ENCODE measurements at places on chromosomes 6 and 20.
A peak's percentile ranks its signal among the peaks of the same experiment; 100 is the strongest.

- no peak for DNase-seq
Measured at GRCh38 chr6:126947070-126947469, 171.4 kb upstream of the RSPO3 start.

GRCh38 chr6:161143663-161144430 is 130.0 kb downstream of the AGPAT4 start:
- no peak for DNase-seq

DNA sequence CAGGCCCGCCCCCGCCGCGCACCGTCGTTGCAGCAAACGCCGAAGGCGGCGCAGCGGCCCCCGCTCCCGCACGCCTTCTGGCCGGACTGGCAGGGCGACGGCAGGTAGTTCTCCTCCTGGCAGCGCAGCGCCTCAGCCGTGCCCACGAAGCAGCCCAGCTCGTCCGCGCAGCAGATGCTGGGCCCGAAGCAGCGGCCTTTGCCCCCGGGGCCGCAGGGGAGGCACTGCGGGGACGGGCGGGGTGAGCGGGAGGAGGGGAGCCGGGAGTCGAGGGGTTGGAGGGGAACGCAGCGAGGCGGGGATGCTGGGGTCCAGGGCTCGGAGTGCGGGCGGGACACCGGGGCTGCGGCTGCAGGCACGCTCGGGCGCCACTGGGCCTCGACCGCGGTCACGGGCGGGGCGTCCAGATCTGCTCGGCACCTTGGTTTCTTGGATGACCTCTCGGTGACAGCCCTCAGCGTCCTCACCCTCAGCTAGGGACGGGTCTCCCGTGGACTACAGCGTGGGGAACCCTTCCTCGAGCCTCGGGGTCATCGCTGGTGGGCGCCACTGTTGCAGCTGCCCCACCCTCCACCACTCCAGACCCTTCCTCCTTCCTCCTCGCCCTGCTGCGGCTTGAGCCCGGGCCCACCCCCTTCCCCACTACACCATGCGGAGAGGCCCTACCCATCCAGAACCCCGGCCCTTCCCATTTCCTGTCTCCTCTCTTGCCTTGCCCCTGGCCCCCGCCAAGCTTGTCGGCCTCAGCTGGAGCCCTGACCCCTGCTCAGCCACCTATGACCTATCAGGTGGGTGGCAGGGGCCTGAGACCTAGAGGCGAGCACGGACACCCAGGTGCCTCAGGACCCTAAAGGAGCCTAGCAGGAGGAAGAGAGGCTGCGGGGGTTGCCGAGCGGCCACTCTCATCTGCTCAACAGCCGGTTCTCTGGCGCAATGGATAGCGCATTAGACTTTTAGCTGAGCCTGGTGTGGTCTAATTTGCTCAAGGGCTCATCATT is 1.3 kb downstream of the AVP start:
- DNase-seq: no peak

- no peak for DNase-seq
Measured at GRCh38 chr6:78132671-78133410, 480.0 kb downstream of the MEI4 start.

DNA sequence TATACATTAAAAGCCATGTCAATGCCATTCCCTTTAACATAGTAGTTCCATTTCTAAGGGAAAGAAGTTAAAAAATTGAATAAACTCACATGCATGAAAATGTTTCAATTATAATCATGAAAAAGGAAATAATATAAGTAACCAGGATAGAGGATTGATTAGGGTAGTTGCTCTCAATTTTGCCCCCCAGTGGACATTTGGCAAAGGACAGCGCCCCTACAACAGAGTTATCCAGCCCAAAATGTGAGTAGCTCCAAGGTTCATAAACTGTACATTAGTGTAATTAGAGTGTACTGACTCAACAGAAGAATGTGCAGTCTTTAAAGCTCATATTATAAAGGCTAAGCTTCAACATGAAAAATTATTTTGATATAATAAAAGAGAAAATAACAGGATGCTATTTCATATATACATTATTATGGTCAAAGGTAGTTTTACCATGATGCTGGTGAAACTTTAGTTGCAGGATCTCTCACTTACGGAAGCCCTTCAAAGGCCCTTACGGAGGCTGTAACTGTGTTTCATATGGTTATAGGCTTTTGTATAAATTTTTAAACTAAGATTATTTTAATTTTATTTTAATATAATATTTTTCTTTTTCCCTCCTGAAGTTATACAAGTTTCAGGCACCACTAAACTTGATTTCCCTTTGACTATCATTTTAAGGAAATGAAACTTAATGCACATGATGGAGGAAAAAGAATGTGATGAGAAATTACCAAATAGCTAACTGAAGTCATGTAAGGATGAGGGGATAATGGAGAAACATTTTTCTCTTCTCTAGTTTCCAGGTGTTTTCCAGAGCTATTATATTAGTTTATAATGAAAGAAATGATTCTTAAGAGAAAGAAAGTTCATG is 403.6 kb downstream of the PLCB1 start:
- DNase-seq: no peak

DNA sequence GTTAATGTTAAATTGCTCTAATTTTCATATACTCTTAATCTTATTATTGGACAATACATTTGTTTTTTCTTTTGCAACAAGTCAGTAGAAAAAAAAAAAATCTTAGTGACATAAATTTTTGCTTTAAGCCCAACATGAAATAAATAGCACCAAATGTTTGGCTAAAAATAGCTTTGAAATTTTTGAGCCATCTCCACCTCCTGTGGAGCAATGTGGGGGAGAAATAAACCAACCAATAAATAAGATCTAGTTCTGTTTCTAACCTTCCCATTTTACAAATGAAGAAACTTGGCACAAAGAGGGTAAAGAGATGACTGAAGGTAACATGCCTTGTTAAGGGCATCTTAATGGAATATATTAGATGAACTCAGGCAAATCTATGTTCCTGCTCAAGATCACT is 91.4 kb downstream of the PRKN start:
- no peak for DNase-seq

- no peak for DNase-seq
Measured at GRCh38 chr20:14955399-14955798, 618.0 kb upstream of the FLRT3 start.

DNA sequence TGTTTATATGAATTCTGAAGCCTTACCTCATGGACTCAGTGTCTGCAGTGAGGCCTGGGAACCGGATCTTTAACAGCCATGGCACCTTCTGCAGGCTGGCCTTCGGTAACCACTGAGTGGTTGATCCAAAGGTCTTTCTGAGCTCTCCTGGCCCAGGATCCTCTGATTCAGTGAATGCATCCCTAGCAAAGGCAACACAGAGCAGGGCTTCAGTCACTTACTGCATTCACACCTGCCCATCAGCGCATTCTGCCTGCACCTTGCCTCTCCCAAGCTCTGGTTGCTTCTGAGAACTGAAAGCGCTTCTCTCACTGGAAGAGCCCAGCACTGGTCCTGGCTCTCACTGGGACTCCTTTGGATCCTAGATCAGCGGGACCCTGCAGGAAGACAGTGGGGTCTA is 8.4 kb upstream of the CST9 start:
- no peak for DNase-seq

- DNase-seq: no peak
Measured at GRCh38 chr20:63322146-63322932, 29.4 kb downstream of the COL20A1 start.

- DNase-seq: no peak
Measured at GRCh38 chr6:134035823-134036296, 16.6 kb downstream of the SLC2A12 start.

DNA sequence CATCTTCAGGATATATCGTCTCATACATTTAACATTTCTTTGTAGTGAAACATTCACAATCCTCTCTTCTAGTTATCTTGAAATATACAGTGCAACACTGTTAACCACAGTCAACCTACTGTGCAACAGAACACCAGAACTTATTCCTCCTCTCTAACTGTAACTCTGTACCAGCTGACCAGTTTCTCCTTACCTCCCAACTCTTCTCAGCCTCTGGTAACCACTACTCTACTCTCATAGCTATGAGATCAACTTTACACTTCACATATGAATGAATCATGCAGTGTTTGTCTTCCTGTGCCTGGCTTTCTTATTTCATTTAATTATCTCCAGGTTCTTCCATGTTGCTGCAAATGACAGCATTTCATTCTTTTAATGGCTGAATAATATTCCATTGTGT is 337.6 kb downstream of the BTBD9 start:
- DNase-seq: no peak

DNA sequence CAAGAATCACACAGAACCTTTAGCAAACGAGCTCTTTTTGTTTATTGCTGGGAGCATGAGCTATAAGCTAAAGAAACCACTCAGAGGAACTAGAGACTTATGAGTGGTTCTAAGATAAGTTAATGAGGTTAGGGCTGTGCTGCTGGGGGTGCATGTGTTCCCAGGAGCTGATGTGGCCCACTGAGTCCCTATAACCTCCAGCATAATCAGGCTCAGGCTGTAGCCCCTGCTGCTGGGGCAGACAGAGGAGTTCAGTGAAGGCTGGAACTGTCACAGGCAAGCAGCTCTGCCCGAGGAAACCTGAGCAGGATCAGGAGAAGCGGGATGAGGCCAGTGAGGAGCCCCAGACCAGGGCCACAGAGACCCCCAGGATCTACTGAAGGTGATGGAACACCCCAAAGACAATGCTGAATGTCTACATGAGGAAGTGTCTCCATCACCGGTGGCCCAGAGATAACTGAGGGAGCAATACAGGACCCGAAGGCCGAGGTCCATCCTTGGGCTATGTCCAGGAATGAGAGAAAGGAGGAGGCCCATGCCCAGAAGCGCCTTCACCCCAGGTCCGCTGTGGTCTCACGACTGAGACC is 17.3 kb downstream of the TUBB2B start:
- DNase-seq: no peak

GRCh38 chr6:11258260-11259237 is 26.1 kb upstream of the NEDD9 start:
- DNase-seq: peak; percentile 18

GRCh38 chr6:3414327-3415081 is 42.3 kb downstream of the SLC22A23 start:
- DNase-seq: no peak

DNA sequence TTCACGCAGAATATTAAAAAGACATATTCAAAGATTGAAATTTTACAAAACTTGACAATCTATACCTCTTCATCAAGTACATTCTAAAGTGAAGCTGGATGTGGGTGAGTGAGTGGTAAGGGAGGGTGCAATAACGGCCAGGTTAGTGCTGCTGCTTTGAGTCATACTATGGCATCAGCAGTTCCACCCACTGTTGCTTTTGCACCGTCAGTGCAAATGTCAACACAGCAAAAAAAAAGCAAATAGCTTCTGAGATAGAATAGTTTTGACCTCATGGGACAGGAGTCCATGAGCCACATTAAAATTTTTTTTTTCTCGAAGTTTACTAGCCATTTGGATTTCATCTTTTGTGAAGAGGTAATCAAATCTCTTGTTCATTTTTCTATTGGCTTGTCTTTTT is 31.8 kb downstream of the PSMF1 start:
- DNase-seq: no peak

DNA sequence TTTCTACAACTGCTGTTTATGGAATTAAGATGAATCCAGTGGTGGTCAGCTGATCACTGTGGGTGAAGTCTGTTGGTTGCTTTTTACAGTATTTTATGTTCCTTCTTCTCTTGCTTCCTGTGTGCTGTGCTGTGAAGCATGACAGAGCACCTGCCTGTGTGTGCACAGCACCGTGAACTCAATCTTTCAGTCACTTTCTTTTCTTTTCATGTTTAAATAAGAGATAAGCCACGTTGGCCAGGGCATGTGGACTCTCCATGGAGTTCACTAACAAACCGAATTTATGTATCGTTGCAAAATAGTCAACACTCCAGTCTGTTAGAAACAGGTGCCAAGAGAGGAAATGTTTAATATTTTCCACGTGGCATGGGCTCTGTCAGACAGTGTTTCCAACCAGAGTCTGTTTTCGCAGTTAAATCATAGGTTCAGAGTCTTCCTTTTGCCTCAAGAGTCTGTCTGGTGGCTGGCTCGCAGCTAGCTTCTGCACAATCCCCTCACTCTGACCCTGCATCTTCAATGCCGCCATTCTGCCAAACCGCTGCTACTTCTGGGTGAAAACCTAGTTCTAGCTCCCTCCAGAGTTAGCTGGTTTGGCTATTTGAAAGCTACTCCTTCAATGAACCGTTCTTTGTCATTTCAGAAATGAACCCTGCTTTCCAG is 73.2 kb downstream of the QRSL1 start:
- DNase-seq: no peak

DNA sequence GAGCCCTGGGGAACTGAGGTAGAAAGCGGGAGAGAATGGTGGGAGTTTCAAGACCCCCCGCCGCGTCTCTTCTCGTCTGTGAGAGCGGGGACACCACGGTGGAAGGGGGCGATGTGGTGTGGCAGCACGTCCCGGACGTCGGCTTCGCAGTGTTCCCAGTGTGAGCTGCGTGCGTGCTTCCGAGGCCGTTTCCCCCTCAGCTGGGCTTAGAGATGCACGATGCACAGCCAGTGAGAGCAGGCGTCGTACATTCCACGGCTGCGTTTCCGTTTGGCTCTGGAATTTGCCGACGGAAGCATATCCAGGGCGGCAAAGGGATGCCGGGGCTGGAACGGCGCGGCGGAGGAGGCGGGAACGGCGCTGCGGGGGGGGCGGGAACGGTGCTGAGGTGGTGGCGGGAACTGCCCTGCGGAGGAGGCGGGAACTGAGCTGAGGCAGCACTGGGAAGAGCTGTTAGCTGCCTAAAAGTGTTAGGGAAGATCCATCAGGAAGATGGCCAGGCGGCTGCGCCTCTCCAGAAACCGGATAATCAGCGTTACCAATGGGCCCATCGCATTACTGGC is 37.7 kb downstream of the KIF25 start:
- no peak for DNase-seq

DNA sequence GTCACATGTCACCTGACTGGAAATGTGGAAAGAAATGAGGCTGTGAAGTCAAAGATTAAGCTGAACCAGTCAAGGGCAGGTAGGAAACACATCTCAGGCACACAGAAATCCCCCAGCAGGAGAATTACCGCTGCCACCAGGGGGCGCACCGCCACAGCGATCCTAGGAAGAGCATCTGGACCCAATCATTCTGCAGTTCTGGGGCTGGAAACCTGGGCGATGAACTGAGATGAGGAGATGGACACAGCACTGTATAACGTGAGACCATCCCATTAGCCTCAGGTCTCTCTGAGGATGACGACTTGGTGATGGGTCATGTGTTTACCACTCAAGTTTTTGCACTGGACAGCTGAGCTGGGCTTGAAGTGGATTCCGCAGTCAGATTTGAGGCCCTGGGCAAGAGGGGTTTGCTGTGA is 6.5 kb upstream of the SLC24A3 start:
- peak; percentile 41 for DNase-seq

- no peak for DNase-seq
Measured at GRCh38 chr6:131112249-131112648, 23.0 kb upstream of the AKAP7 start.

Measured in activated CD4-positive, alpha-beta T cell treated with anti-CD3 and anti-CD28 coated beads for 4 hours (primary cell).